ENCODE measurements at places on chromosomes 6 and 20.
A peak's percentile ranks its signal among the peaks of the same experiment; 100 is the strongest.

DNA sequence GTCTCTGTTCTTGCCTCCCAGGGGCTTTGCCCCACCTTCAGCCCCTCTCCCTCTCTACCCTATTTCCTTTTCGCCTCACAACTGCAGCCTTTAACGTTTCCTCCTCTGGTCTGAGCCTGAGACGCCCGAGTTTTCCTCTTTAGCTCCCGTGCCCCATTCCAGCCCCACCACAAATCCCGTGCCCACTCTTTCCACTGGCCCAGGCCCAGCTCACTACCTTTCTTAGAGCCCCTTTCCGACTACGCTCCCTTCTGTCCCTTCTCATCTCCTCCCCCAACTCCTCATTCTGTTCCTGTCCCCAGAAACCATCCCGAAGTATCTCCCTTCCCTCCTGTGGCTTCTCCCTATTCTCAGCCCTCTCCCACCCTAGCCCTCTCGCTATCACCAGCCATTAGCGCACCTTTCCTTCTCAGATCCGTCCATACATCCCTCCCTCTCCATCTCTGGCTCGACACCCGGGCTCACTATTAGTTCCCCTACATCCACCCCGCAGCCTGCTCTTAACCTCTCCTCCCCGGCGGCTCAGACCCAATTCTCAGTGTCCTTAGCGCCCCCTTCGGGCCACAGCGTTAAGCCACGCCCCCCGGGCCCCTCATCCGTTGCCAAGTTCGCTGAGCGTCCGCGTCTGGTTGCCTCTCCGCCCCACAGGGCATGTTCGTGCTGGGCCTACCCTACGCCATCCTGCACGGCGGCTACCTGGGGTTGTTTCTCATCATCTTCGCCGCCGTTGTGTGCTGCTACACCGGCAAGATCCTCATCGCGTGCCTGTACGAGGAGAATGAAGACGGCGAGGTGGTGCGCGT is 2.7 kb downstream of the SLC32A1 start:
- peak; percentile 51 for DNase-seq

DNA sequence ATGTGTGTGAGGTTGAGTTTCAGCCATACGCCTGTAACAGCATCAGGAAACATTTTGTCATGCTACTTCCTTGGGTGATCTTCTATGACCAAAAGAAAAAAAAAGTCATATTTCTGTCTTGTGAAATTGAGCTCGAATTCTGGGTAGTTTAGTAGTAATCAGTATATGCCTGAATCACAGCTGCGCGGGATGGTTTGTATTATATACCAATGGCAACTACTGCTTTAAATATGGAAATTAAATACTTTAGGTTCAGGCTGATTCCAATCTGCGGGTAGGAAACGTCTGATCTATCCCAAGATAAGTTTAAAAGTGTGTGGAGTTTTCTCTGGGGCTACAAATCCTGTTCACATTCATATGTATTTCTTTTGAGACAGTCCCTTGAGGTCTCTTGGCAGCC is 115.6 kb upstream of the FERMT1 start:
- no peak for DNase-seq

DNA sequence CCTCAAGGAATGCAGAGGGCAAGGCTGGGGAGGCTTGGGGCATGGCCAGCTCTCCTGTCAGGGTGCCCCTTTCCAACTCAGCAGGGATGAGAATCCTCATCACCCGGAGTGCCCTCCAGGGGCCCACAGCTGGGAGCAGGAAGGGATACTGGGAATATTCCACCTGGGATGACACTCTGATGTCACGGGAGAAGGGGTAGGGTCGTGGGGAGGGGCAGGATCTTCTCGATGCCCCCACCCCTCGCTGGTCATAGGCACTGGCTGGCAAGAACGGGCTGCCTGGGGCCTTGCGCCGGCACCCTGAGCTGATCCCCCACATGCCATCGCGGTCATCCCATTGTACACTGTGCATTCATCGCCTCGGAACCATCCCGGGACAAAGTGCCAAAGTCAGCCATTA is 10.6 kb upstream of the NXT1 start:
- no peak for DNase-seq

GRCh38 chr6:118844915-118845314 is 49.0 kb upstream of the ASF1A start:
- no peak for DNase-seq

DNA sequence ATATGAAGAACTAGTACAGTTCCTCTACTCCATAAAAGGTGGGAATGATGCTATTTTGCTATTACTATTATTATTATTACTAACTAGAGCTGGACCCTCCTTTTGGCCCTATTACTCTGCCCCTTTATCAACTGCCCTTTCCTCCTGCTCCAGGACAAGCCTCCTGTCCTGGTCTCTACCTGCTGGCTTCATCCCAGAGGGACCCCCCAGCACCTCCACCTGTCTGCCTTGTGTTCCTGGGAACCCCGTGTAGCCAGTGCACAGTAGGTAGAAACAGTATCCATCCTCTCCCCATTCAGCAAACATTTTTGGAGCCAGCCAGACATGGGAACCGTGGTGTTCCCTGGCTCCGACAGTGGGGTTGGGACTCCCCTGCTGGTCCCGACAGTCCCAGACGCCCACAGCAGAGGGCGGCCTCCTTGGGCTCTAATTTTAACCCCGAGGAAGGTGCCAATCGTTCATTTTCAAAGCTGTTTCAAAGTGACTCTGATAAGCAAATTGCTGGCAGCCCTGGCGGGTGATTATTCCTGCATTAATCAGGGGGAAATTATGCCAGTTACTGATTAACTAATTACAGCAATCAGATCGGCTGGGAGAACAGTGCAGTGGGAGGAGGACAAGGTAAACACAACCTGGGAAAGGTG is 44.2 kb upstream of the MDGA1 start:
- DNase-seq: no peak

DNA sequence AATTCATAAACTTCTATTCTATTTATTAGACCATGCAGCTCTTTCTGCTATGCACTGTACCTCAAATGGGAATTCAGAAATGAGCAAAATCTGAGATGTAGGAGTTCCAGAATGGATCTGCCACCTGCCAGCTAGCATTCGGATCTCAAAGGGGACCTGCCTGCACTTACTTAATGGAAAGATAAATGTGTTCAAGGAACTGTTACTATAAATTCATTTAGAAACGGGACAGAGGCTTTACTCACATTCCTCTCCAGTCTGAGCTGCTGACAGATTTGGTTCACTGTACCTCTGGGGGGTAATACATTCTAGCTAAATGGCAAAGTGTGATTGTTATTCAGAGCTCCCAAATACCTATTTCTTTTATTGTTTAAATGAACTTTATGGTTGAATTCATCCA is 384.1 kb downstream of the GRIK2 start:
- DNase-seq: no peak

DNA sequence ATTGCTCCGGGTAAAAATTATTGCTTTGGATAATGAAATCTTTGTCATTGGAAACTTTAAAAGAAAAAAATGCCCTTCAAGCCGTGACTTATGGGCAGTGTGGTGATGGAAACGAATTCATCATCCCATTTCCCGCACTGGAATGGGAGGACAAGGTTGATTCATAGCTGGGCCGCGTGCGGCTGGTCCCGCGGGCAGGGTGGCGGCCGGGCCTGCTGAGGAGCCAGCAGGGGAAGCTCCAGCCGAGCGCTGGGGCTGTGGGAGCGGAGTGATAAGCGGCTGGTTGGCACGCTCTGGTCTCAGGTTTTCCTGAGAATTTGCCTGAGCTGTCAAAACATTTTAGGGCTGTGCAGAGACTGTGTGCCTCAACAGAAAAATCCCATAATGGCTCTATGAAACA is 351.7 kb downstream of the CDC5L start:
- no peak for DNase-seq

- no peak for DNase-seq
Observed at GRCh38 chr20:34305333-34306230, 2.4 kb upstream of the AHCY start.

GRCh38 chr6:26064619-26065257 is 22.5 kb upstream of the HFE start:
- no peak for DNase-seq

- DNase-seq: no peak
Observed at GRCh38 chr6:165081944-165082532, 227.4 kb downstream of the C6orf118 start.

GRCh38 chr6:158383542-158383941 is 71.3 kb downstream of the TULP4 start:
- no peak for DNase-seq

DNA sequence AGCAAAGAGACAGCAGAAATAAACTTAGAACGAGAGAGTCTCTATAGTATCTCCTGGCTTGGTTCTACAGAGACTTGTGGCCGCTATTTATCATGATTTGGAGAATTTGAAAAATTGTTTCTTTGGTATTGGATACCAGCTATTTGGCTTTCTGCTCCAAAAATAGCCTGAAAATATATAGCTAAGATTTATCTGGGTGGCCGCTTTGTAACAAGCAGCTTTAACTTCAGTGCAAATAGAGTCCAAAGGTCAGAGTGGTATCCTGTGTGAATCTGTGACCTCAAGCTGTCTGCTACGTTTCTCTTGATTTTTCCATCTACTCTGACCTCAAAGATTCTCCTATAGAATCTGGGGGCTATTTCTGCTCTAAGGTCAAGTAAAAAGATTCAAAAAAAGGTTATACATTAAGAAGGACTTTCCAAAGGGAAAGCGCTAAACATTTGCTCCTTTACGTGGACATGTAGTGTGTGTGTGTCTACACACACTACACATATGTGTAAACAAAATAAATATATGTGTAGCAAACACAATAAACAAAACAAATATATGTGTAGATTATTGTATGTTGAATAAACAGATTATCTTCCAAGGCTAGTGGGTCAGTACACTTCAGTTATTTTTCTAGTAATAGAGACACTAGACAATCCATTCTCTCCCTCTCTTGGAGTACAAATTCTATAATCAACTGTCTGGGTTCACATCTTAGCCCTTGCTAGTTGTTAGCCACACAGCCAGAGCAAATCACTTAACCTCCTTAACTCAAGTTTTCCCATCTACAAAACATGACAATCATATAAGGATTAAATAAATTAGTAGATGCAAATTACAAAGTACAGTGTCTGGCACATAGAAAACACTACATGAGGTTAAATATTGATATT is 40.8 kb downstream of the CHD6 start:
- DNase-seq: no peak

GRCh38 chr6:33604941-33605854 is 15.9 kb upstream of the ITPR3 start:
- no peak for DNase-seq

DNA sequence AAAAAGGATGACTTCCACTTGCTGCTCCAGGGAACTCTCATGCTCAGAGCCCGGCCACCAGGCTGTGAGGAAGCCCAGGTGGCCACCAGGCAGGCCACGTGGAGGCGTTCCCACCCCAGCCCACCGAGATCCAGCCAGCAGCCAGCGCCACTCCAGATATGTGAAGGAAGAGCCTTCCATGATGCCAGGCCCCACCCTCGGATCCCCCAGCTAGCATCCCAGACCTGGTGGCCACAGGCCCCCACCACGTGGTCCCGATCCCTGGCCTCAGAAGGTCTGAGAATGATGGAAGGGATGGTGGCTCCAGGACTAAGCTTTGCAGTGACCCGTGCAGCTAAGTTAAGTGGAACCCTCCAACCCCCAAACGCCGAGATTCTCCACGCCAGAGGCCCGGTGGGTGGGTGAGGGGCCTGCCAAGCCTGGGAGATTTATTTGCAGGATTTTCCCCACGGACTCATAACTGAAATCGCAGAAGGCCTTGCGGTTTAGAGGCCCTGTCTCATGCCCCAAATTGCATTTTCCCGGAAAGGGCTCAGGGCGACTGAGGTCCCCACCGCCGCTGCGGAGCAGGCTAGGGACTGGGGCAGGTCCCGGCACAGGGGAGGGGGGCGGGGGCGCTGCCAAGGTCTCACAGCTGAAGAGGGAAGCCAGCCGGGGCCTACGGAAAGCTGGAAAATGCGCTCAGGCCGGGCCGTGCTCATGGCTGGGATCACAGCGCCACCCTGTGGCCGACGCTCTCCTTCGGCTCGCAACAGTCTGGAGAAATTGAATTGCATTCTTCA is 31.1 kb upstream of the CST7 start:
- peak; percentile 34 for DNase-seq

DNA sequence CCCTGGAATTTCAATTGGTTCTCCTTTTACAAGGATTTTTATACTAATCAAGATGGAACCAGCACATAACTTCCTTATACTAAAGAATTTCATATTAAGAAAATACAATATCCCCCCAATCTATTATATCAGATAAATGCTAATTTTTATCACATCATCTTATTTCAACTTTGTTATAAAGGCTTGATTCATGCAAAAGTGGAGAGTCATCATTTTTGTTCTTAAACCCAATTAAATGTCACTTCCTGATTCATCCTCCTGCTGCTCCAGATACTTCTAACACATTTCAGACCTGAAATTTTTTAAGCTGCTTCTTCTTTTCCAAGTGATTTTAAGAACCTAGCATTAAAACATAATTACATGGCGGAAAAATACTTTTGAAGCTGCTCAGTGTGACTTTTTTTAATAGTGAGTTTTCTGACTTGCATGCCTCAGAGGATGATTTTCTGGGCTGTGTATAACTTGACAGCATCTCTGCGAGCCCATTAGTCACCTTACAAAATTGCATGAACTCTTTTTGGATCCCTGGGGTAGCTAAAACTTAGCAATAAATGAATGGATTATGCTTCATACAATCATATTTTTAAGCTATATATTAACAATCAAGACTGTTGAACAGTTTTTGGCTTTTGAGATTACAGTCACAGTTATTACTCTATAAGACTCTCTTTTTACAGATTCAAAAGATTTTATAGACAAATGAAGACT is 134.1 kb downstream of the ELOVL4 start:
- DNase-seq: no peak

GRCh38 chr20:4027590-4028265 is 12.4 kb upstream of the RNF24 start:
- DNase-seq: no peak

GRCh38 chr6:76771059-76771634 is 692.1 kb downstream of the HTR1B start:
- DNase-seq: no peak

DNA sequence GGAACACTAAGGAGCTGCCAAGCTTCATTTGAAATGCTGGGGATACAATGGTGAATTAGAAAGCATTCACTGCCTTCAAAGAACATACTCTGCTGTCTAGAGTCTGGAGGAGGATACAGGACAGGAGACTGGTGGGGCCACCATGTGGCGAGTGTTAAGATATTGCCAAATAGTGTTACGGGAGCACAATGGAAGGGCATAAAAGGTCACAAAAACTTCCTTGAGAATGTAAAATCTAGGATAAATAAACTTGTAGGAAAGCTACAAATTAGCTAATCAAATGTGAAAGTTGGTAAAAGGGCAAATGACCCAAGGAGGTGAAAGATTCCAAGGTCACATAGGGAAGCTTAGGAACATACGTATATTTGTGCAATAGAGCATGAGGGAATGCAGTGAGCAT is 271.7 kb downstream of the RFPL4B start:
- DNase-seq: no peak

Measured in stimulated activated CD4-positive, alpha-beta T cell treated with anti-CD3 and anti-CD28 coated beads, Interleukin-1b, Interleukin-23, amount 100 ng/mL, for 4 hours (primary cell).